ENCODE measurements at places on chromosomes 1 and 21. TPM values are rescaled to one million over a fixed set of nuclear protein-coding genes. Genes with fewer than 3 reads are reported as not detected.

Gene CYP4B1
- total RNA-seq, result 0.17 TPM

Gene SPOCD1
- 2.0 TPM for total RNA-seq

Gene PEF1
- 159 TPM for total RNA-seq

Gene ADGRL2
- 117 TPM for total RNA-seq

Gene GPR25
- not detected for total RNA-seq

Gene NHLH1
- under 0.01 TPM for total RNA-seq

Gene TRIM67
- not detected for total RNA-seq

Gene SPATA45
- total RNA-seq, result not detected

Gene DYNLT4
- total RNA-seq, result 0.14 TPM

GRCh38 chr1:113178106-113178505, 105.1 kb downstream of the LRIG2 start:
- DNase-seq, result no peak

GRCh38 chr1:6935361-6935883, 150.2 kb downstream of the CAMTA1 start:
- DNase-seq, result peak; percentile 95

- no peak for DNase-seq
Measured at GRCh38 chr1:1545946-1546737, 5.7 kb upstream of the TMEM240 start.

DNA sequence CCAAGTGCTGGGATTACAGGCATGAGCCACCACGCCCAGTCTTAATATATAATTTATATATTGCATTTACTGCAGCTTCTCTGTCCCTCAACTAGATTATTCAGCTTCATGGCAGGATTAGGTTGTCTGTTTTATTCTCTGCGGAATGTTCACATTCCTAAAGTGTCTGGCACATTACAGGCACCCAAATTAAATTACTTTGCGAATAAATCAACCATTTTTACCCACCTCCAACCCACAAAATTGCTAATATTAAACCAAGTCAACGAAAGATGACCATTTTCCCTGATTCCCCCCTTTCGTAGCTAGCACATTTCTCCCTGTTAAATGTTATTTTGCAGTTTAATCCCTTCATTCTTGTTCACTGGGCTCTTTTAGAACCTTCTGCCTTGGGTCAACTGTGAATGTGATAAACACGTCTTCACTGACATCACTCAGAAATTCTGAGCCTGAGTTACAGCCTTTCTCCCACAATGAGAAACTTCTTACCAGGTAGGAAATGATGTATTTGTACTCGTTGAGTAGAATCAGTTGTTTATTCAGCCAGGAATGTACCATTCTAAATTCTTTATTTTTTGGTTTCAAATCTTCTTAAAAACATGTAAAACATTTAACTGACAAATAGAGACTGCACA, 35.9 kb downstream of the THAP3 start:
- DNase-seq, result no peak

GRCh38 chr1:21550097-21550496, 40.9 kb downstream of the ALPL start:
- DNase-seq, result no peak

- no peak for DNase-seq
Measured at GRCh38 chr1:36236302-36236701, 12.1 kb downstream of the THRAP3 start.

- no peak for DNase-seq
Measured at GRCh38 chr1:53077599-53077965, 15.6 kb downstream of the PODN start.

GRCh38 chr1:10686404-10687040, 109.9 kb downstream of the CASZ1 start:
- DNase-seq, result no peak

- DNase-seq, result peak; percentile 95
Measured at GRCh38 chr1:66331658-66332547, 202.1 kb upstream of the SGIP1 start.

DNA sequence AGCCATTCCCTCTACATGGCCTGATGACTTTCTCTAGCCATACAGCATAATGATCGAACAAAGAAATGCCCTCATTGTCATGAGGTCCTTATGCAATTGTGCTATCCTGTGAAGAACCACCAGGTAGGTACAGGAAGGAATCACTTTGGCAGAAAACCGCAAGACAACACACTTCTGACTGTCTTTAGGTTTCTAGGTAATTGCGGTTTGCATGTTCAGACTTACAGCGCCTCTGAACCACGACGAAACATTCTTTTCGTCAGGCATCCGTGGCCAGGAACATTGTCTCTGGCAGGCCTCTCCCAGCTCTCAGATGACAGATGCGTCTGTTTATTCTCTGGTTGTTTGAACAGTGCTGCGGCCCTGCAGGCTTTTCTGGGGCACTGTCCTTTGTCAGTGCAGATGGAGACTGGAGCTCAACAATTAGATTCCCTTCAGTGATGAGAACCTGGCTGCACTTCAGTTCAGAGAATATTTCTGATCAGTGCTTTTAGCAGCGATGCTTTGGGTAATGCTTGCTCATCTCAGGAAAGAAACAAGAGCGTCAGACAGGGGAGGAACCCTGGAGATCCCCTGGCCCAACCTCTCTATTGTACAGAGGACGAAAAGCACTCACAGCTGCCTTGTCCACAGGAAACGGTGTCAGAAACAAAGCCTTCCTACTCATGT, 63.4 kb downstream of the B3GALT5 start:
- peak; percentile 3 for DNase-seq

DNA sequence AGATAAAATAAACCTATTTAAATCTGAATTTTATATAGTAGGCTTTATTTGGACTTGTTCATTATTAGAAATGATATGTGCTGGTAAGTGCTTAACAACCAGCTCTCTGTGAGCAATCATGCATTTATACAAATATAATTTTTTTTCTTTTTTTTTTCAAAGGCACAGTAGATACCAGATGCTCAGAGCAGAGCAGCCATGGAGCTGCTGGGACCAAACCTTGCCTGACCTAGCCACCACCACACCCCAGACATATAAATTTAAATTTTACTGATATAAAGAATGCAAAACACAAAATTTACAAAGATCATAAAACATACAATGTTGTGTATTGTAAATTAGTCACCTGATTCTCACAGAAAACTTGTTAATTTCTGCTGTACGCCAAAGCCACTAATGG, 290.6 kb downstream of the SDCCAG8 start:
- DNase-seq, result no peak

DNA sequence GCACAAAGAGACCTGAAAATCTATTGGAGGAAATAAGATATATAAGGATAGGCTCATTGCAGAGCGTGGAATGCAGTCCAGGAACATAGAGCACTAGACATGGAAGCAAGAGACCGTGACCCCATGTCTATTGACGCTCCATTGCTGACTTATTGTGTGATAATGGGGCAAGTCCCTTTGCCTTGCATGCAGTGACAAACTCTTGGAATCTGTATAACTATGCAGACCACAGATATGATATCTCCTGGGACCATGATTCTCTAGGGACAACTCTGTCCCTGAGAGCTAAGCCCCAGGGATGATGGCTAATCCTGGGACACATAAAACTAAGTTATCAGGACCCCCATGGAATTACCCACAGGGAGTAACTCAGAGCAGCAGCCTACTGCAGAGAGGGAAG, 73.1 kb upstream of the PRDX6 start:
- DNase-seq, result no peak

DNA sequence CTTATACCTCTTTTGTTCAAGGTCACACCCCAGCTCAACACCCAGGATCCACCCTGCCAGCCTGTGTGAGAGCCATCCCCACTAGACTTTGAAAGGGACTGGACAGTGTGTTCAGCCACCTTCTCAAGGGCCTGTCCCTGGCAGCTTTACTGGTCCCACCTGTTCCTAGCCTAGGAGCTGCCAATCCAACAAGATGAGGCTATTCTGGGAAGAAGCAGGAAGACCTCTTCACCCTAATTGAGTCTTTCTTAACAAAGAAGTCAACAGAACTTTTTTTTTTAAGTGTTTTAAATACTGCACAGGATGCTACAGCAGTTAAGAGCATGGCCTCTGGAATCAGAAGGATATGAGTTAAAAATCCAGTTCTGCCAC, 95.8 kb upstream of the HOOK1 start:
- DNase-seq, result peak; percentile 82

GRCh38 chr1:107963008-107963407, 2.0 kb downstream of the VAV3 start:
- peak; percentile 56 for DNase-seq

DNA sequence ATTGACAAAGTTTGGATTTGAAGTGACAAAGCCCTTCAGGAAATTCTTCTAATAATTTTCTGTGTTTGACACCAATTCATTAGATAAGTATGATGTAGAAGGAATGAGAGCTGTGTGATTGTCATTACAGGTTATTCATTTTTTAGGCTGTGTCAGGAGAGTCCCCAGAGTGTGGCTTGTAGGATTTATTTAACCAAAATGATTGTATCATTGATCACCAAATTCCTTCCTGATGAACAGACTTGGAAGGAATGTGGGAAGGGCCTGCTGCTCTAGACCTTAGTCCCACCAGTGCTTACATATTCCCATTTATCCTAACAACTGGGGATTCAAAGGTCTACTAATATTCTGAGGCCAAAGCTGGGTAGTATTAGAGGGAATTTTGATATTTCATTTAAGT, 383.3 kb upstream of the KAZN start:
- DNase-seq, result no peak

DNA sequence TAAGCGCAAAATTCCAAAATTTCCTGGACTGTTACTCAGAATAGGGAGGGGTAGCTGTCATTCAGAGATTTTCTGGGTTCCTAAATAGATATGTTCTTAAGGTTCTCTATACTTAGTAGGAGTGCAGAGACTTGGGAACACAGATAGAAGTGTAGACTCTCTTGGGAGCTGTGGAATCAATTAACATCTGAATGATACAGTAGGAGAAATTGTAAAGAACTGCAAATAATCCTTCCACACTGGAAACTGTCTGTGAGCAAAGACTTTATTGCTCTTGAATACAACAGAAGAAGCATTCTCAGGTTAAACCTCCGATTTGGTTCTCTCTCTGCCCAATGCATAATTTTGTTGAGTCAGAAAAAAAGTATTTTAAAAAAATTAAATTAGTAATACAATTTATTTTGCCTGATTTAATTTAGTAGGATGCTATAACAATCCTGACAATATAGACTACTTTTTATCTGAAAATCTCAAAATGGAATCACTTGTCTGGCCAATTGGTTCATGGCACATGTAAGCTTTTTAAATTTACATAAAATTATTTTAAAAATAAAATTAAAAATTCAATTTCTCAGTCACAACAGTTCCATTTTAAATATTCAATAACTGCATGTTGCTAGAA, 1754.3 kb downstream of the PLA2G4A start:
- no peak for DNase-seq

Measured in dermis blood vessel endothelial cell (primary cell).